Activated T-cell treated with anti-CD3 and anti-CD28 coated beads, Interleukin-2, amount 50 U/mL, for 72 hours (primary cell): ENCODE measurements at places on chromosomes 6 and 20. TPM values are rescaled to one million over a fixed set of nuclear protein-coding genes. Genes with fewer than 3 reads are reported as not detected.

DNA sequence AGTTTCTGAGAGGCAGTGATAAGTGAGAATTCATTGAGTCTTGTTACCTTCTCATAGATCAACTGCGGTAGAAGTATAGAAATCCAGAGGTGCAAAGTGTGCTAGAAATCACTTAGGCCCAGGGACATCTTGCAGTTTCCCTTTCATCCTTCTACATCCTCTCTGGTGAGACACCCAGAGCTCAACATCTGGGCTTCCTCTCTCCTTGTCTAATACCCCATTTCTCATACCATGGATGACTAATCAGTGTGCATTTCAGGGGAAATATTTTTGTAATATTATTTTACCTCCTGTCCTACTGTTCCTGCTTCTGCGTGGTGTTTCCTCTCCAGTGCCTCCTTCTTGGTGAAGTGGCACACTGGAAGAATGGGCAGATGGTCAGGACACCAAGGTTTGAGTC, 322.4 kb downstream of the TFAP2B start:
- H3K4me3 ChIP-seq, result no peak overlapping the region
- H3K36me3 ChIP-seq, result peaks cover 2% of the 10 kb centered on the region
- H3K27ac ChIP-seq, result no peak overlapping the region
- H3K27me3 ChIP-seq, result no peaks in the 10 kb centered on the region

DNA sequence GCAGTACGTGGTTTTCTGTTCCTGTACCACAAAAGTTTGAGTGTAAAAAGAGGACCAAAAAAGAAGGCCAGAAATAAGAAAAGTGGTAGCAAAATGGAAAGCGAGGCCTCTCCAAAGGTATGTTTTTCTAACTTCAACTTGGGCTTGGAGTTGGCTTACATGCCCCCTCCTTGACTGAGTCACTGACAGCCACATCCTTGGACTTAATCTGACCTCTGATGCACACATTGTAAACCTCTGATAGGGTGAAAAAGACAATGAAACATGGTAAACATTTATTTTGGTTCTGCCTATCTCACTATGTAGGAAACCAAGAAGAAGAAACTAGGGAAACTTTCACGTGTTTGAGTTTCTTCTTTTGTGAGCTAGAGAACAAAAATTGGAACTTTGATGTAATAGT, 503.2 kb upstream of the ID4 start:
- H3K4me3 ChIP-seq, result no peak overlapping the region
- no peaks in the 10 kb centered on the region for H3K27me3 ChIP-seq
- H3K27ac ChIP-seq, result no peak overlapping the region
- H3K36me3 ChIP-seq, result no peaks in the 10 kb centered on the region

Gene MCCD1
- not detected for total RNA-seq

Gene WFDC5
- total RNA-seq, result not detected
